ENCODE measurements at places on chromosomes 2 and 18.

DNA sequence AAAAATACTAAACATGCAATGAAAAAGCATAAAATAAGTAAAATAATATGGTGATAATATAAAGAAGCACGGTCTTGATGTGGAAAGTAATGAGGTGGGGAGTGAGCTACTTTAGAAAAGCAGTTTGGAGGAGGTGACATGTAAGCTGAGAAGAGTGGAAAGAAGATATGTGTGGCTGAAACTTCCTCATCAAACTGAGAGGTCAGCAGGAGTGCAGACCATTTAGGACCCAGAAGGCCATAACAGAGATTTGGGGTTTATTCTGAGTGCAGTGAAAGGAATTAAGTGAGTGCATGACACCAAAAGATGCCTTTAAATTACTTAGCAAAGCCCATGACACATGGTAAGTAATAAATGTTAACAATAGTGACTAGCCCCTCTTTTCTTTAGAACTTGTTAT lies 24.4 kb upstream of the TMEM182 start:
- no peak for DNase-seq

- no peak for DNase-seq
These were observed 29.9 kb upstream of the RUFY4 start for GRCh38 chr2:218039171-218039570.

DNA sequence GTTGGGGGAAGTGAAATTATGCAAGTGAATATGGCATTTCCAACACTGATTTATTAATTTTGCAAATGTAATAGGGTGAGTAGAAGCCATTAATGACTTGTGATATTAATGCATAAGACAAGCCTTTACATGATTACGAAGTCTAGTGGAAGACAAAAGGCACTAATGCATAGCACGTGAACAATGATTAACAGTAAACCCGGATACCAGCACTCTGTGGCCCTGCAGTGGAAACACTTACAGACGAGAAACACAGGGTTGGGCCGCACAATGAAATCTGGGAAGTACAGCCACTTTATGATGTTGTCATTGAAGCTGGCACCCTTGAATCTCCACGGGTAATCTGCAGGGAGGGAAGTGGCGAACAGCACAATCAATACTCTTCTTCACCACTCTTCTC lies 233.4 kb downstream of the NAPG start:
- DNase-seq, result no peak

- DNase-seq, result no peak
These were observed 753 bp upstream of the HOXD3 start for GRCh38 chr2:176156301-176156806.

DNA sequence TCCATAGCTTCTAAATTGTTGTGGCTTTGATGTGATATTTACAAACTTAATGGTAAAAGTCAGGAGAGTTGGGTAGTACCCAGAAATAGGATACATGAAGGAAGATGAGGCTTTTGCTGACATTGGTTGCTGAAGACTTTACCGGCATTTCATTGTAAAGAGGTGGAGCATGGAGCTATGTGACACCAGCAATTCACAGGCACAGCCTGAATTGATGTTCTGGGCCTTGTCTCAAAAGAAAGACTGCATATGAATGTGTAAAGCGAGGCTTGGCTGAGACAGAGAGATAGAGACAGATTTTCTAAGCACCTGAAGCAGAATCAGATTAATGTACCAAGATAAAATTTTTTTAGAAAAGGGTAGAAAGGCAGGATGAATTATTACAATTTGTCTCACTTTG lies 864.9 kb upstream of the ID2 start:
- no peak for DNase-seq

DNA sequence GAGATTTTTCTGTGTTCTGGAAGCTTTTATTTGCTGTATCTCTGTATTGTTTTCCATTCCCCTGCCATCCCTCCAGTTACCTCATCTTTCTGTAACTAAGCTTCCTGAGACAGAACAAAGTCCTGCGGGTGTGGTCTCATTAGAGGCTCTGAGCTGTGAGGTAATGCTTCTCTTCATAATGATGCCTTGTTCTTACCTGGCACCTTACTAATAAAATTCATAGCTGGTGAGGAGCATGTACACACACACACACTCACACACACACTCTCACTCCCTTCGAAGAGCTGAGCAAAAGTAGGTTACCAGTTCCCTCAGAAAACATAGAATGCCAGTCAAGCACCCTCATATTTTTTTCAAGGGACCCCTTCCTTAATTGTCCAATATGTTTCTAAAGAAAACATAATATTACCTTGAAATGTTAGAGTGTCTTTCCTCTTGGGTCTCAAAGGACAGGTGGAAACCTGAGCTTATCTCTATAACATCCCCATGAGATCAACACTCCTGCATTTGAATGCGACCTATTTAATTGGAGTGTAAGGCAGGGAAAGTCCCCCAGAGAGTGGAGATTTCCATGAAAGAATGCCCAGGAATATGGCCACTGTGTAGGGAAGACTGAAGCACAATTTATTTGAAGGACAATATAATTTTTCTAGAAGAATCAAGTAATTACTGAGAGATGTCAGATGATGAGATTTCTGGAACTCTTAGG lies 161.6 kb upstream of the NCK2 start:
- no peak for DNase-seq

GRCh38 chr2:218074031-218074430 lies 5.0 kb downstream of the RUFY4 start:
- peak; percentile 27 for DNase-seq

DNA sequence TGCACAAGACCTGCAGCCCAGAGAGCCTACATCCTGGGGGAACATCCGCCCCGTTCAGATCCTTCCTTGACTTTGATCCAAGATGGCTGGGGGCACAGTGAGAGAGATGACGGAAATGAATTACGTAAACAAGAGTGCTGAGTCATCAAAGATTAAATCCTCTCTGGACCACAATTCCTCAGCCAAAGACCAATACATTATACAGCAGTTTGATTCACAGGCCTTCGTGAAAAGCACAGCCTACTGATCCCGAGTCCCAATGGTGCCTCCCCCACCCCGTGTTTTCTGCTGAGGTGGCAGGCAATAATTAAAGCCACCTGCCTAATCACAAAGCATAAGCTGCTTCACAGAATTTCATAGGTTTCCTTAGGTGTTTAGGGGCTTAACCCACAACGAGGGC lies 43.0 kb downstream of the MYO5B start:
- no peak for DNase-seq

- no peak for DNase-seq
These were observed 64.9 kb downstream of the ACTR2 start for GRCh38 chr2:65292461-65293011.

GRCh38 chr18:44090453-44090852 lies 590.2 kb upstream of the SETBP1 start:
- no peak for DNase-seq

- no peak for DNase-seq
These were observed 21.4 kb upstream of the BARD1 start for GRCh38 chr2:214830794-214831346.

DNA sequence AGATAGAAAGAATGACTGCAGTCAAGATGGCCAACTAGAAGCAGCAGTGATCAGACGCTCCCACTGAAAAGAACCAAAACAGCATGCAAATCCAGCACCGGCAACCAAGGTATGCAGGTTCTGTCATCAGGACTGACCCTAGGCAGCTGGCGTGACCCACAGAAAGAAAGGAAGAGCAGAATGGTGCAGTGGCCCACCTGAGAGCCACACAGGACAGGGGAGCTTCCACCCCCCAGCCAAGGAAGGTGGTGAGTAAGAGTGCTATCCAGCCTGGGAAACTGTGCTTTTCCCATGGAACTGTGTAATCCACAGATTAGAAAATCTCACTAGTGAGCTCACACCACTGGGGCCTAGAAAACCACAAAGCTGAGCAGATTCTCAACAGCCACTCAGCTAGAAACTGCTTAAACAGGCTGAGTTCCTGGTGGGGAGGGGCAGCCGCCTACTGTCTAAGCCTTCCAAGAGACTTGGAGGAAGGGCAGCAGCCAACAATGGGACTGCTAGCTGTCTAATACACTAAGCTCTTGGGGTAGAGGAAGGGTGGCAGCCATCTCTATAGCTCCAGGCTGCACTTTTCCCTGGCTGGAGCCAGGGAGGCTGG lies 127.9 kb downstream of the EVA1A start:
- no peak for DNase-seq

GRCh38 chr18:24736662-24737330 lies 276.4 kb downstream of the HRH4 start:
- no peak for DNase-seq

DNA sequence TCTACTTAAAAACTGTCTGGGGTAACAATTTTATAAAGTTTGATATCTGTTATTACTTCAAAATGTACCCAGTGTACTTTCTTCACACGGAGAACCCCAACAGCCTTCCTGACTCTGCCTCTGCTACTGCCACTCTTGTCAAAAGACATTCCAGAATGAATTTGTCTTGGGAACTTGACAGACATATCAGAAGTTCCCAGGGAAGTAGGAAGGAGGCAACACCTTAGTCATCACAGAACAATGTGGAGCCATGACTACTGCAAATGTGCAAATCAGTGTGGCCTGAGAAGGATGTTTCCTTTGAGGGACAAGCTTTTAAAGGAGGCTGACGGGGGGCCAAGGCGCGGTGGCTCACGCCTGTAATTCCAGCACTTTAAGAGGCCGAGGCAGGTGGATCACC lies 133.8 kb upstream of the RNF152 start:
- DNase-seq, result no peak

GRCh38 chr2:27875089-27875881 lies 14.9 kb downstream of the RBKS start:
- no peak for DNase-seq

DNA sequence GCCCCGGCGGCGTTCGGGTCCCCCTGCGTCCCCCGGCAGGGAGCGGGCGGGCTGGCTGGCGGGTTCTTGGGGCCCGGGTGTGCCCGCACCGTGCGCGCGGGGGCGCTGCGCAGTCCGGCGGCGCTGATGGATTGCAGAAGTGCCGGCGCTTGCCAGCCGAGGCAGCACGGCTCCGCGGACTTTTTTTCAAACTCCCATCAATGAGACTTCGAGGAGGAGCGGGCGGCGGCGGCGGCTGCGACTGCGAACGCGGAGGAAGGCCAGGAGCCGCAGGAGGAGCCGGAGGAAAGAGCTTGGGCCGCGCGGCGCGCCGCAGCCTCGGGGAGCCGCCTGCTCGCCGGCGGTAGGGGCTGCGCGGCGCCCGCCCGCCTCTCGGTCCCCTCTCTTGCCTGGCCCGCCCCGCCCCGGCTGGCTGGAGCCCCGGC lies at the start of gene GLI2:
TSS of gene GLI2 (plus strand) at position 123 of the 425 bp plus-strand sequence. CDS start 61,453 bp downstream, outside the sequence.
- peak; percentile 50 for DNase-seq

DNA sequence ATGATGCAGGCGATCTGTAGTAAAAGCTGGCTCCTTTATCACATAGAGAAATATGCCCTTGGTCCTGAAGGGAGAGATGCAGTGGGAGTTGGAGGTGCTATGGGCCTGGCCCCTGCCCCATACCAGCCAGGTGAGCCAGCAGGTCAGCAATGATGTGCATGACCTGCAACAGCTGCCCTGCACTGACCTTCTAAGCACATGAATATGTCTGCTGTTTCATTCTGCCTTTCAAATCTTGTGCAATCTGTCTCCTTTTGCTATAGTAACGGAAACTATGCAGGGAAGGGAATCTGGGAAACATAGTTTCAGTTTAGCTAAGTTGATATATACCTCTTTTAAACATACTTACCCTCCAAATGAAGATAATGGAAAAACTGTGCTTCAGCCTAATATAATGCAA lies 235.2 kb downstream of the TDRD15 start:
- no peak for DNase-seq

GRCh38 chr2:136407952-136408318 lies 290.0 kb upstream of the CXCR4 start:
- DNase-seq, result no peak

DNA sequence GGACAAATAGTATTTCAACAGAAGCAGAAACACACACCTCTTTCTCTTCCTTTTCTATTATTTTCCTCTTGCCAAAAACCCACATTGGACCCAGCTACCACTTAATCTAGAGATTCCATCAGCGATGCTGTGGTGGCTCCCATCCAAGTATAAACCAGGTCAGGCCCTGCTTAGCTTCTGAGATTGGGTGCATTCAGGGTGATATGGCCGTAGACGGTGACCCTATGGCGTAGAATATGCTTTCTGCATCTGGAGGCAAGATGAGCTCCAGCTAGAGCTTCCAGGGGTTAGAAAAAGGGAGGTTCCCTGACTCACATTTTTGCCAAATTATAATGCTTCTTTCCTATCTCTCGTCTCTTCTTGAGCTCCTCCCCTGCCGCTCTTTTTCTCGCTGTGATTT lies 66.5 kb downstream of the TNP1 start:
- no peak for DNase-seq

DNA sequence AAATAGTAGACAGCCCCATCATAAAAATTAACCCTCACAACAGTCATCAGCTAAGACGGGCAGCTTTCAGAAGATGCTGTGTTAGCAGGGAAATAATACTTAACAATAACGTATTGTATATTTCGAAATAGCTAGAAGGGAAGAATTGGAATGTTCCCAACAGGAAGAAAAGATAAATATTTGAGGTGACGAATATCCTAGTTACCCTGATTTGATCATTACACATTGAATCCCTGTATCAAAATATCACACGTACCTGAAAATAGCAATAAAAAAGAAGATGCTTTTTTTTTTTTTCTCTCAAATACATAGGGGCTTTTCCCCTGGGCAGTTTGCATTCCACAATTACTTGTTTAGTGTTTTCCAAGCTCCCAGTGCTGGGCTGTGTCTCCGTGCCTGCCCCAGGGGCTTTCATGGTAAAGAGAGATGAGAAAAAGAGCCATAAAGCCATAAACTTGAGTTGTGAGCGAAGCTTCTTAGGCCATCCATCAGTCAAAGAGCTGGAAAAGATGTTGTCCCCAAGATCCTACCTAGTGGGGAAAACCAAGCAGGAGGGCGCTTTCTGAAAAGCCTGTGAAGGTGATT lies 183.0 kb upstream of the REV1 start:
- DNase-seq, result no peak

- DNase-seq, result no peak
These were observed 59.2 kb upstream of the PPP1CB start for GRCh38 chr2:28692411-28692810.

DNA sequence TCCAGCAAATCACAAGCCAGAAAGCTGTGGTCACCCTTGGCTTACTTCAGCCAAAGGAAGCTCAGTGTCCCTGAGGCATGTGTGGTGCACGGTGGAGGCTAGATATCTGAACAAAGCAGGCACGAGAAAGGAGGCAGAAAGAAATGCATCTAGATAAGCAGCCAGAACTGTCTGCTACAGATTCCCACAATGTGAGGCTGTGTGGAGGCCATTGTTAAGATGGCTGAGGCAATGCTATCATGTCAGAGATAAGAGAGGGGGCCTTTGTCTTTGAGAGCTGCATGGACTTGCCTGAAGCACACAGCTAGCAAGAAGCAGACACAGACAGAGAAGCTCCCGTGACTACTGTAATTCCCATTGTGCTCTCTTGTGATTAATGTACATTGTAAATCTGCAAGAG lies 110.5 kb upstream of the LYPD6 start:
- DNase-seq, result no peak

All from stimulated activated CD4-positive, alpha-beta T cell treated with anti-CD3 and anti-CD28 coated beads, TNF-alpha, amount 100 ng/mL, for 24 hours (primary cell).